ENCODE measurements at places on chromosomes 11 and 22.

DNA sequence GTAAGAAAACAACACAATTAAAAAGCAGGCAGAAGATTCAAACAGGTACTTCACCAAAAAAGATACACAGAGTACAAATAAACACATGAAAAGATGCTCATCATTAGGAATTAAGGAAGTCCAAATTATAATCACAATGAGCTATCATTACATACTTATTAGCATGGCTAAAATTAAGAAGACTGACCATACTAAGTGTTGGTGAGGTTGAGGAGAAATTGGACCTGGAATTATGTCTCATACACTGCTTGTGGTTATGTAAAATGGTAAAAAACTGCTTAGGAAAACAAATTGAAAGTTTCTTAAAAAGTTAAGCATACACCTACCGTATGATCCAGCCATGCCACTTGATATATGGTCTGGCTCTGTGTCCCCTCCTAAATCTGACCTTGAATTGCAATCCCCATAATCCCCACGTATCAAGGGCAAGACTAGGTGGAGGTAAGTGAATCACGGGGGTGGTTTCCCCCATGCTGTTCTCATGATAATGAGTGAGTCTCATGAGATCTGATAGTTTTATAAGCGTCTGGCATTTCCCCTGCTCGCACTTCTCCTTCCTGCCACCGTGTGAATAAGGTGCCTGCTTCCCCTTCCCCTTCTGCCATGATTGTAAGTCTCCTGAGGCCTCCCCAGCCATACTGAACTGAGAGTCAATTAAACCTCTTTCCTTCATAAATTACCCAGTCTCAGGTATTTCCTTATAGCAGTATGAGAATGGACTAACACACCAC is 4.8 kb downstream of the SAAL1 start:
- no peak for DNase-seq

GRCh38 chr11:134719397-134719796 is 307.4 kb upstream of the B3GAT1 start:
- no peak for DNase-seq

DNA sequence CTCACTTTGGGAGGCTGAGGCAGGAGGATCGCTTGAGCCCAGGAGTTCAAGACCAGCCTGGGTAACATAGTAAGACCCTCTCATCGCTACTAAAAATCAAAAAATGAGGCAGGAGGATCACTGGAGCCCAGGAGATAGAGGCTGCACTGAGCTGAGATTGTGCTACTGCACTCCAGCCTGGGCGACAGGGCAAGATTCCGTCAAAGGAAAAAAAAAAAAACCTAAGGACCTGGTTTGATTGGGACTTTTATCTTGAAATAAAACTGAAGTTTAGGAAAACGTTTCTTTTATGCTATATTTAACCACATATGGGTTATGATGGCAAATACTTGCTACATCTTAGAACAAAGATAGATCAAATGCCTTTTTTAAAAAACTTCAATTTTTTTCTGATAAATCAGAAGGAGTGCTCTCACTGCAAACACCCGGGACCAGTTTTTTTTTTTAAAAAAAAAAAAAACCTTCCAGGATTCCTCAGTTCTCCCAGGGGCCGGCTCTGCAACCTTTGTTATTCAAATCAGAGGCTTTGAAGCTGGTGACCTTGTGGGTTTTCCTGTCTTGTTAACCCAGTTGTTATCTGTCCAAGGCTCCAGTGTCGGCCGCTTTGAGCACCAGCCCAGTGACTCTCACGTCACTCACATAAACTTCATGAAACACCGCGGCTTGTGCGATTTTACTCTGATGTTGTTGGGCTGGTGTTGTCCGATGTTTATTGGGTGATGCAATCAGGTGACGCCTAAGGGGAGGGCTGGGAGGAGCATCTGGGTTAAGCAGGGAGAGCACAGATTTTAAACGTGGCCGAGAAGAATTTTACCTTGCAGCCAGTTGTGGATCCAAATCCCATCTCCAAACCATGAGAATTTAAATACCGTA is 24.7 kb upstream of the SLC22A12 start:
- DNase-seq: peak; percentile 29

- no peak for DNase-seq
These were observed 6.5 kb downstream of the APOBEC3A start for GRCh38 chr22:38963872-38964271.

GRCh38 chr11:13343067-13343466 is 65.5 kb downstream of the BMAL1 start:
- no peak for DNase-seq

- DNase-seq: no peak
These were observed 287.9 kb downstream of the SWAP70 start for GRCh38 chr11:9951807-9952206.

DNA sequence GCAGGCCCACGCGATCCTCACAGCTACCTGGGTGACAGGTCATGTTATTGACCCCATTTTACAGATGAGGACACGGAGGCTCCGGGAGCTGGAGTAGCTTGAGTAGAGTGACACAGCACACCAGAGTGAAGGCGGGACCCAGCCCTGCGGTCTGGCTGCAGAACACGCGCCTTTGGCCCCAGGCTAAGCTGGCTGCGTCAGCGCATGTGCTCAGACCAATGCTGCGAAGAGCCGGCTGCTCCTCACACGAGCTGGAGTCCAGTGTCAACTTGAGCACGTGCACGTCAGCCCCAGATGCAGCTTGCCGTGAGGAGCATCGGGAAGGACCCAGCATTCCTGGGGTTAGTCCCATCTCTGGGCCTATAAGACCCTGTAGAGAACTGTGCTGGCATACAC is 49.9 kb downstream of the SCUBE1 start:
- no peak for DNase-seq

DNA sequence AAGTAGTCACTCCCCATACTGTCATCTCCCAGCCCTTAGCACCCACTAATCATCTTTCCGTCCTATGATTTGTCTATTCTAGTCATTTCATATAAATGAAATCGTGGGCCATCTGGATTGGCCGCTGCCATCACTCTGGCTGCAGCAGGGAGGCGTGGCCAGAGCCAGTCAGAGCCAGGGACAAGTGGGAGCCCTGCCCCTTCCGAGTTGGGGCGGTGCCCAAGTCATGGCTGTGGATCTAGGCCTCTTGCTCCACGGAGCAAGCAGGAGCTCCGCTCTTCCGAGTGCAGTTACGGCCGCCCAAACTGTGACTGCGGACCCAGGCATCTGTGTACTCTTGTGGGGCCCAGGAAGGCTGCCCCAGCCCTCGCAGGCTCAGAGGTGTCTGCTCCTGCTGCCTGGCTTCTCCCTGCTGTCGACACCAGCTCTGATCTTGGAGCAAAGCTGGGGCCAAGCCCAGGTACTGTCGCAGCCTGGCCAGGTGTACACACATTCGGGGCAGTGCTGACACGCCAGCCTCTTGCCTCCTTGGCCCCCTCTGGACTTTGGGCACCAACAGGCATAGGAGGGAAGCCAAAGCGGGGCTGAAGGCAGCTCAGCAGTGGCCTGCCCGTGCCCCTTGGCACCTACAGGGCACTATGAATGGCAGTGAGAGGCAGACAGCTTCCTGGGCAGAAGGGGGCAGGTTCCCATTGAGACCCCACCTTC is 8.4 kb downstream of the MRPL48 start:
- no peak for DNase-seq

DNA sequence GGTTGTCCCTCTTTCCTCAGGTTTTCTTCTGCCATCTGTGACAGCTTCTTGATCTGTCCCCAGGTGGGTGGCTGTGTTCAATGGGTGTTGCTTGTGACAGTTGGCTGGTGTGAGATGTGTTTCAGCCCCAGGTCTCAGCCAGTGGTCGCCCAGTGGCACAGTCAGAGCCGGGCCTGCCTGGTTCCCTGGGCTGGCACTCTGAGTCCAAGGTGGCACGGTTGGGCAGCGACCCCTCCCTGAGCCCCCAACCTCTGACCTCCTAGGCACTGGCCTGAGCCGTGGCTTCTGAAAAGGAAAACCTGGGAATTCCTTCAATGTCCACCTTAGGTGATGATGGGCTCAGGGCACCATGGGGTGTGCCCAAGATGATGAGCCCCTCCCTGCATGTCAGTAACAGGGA is 14.0 kb upstream of the PRODH start:
- DNase-seq: no peak

- no peak for DNase-seq
These were observed 10.0 kb upstream of the OR5M1 start for GRCh38 chr11:56624661-56625110.

DNA sequence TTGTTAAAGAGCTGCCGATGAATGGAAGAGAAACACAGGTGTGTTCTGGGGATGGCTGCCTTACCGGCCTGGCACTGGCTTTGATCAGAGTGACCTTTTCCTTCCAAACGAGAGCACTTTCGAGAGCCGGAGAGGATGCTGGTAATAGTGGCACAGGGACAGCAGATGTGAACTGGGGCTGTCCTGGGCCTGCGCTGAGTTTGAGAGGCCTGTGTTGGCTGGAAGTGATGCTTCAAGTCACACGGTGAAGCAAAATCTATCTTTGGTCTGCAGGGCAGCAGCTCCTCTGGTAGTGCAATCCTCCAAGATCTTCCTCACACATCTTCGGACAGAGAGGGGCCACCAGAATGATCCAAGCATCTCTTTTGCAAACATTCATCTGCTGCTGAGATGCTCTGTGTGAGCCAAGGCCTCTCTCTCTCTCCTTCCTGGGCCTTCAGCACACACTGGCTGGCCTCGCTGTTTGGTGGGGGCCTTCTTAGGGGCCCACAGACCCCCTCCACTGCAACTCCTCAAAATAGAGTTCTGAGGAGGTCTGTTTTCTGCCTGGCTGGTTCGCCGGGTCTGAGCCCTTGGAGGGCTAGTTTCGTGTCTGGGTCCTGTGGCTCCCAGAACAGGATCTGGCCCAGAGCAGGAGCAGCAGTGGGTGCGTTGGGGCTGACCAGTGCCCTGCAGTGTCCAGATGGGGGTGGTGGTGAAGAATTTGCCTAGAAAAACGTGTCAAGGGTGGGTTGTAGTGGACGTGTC is 6.4 kb downstream of the MPPED1 start:
- DNase-seq: no peak

GRCh38 chr22:17085277-17086181 is 729 bp downstream of the IL17RA start:
- peak; percentile 38 for DNase-seq

DNA sequence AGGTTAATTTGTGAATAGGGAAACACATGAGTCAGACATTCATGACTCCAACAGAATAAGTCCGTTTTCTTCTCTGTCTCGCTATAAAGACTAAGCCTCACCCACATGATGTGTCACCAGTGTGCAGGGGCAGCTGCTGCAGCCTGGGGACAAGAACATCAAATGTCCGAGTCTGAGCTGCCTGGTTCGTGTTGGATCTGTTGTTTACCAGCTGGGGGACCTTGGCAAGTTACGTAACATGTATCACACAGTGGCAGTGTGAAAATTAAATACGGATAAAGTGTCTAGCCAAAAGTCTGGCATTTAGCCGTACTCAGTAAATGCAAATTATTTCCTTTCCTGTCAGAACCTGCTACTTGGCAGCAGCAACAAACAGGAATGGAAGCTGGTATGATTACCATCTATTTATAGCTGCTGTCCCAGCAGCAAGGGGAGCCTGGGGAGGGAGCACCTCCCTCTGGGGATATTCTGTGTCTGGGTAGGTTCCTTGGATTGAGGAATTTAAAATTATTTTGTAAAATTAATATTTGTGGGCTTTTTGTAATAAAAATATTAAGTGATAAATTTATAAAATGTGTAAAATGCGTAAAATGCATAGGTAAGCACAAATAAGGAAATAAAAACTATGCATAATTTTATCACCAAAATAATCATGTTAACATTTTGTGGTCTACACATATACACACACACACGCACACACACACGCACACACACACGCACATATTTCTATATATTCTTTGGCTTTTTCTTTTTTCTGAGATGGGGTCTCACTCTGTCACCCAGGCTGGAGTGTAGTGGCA is 1.3 kb upstream of the CLDN25 start:
- no peak for DNase-seq

DNA sequence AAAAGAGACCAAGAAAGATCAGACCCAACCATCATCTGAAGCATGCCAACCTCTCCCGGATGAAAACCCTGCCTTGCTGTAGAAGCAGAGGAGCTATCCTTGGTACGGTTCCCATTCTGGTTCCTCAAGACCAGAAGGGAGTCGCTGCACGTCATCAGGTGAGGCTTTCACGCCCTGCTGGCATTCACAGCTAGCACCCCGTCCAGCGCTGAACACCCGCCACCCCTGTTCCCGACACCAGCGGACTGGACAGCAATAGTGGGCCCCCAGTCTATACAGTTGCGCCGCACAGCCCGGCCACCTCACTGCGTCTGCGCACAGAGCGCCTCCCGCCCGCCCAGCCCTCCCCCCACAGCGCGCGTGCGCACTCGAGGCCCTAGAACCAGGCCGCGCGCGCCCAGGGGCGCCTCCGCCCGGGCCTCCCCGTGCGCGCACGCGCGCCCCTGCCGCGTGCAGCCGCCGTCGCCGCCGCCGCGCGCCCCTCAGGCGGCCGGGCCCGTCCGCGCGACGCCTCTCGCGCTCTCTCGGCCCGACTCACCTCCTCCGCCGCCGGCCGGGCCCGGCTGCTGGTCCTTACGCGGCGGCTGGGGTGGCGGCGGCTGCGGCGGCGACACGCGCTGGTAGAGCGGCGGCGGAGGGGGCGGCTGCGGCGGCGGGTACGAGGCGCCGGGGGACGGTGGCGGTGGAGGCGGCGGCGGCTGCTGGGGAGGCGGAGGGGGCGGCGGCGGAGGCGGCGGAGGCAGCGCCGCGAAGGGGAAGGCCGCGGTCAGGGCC is 706 bp downstream of the SF1 start:
- DNase-seq: peak; percentile 85

GRCh38 chr11:21866781-21867180 is 326.1 kb upstream of the ANO5 start:
- no peak for DNase-seq

- DNase-seq: no peak
These were observed 1.7 kb downstream of the CHRM1 start for GRCh38 chr11:62919476-62919875.

GRCh38 chr22:32378707-32379272 is 21.1 kb downstream of the RFPL3 start:
- DNase-seq: no peak

- no peak for DNase-seq
These were observed 23.5 kb downstream of the CERK start for GRCh38 chr22:46714550-46714949.

- DNase-seq: no peak
These were observed 37.7 kb upstream of the GNAZ start for GRCh38 chr22:23032658-23033057.

DNA sequence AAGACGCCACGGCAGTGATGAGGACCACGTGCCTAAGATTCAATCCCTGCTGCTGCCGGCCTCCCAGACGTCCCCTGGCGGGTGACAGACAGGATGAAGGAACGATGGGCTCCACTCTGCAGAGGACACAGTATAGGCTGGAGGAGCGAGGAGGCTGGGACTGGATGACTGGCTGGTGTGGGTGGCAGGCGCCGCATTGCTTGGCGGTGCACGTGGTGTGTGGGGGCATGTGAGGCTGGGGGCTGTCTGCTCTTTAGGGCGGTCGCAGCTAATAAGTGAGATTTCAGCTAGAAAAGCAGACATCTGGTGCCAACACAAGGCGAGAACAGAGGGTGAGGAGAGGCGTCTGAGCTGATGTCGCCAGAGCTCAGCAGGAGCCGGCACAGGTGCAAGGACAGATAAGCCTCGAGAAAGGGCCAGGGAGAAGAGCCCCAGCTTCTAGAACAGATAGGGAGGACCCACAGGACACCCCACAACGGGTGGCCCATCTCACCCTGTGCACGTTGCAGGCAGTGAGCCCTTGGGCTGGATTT is 33.2 kb downstream of the TSPAN4 start:
- no peak for DNase-seq
